ENCODE measurements at places on chromosomes 13 and 19. TPM values are rescaled to one million over a fixed set of nuclear protein-coding genes. Genes with fewer than 3 reads are reported as not detected.

DNA sequence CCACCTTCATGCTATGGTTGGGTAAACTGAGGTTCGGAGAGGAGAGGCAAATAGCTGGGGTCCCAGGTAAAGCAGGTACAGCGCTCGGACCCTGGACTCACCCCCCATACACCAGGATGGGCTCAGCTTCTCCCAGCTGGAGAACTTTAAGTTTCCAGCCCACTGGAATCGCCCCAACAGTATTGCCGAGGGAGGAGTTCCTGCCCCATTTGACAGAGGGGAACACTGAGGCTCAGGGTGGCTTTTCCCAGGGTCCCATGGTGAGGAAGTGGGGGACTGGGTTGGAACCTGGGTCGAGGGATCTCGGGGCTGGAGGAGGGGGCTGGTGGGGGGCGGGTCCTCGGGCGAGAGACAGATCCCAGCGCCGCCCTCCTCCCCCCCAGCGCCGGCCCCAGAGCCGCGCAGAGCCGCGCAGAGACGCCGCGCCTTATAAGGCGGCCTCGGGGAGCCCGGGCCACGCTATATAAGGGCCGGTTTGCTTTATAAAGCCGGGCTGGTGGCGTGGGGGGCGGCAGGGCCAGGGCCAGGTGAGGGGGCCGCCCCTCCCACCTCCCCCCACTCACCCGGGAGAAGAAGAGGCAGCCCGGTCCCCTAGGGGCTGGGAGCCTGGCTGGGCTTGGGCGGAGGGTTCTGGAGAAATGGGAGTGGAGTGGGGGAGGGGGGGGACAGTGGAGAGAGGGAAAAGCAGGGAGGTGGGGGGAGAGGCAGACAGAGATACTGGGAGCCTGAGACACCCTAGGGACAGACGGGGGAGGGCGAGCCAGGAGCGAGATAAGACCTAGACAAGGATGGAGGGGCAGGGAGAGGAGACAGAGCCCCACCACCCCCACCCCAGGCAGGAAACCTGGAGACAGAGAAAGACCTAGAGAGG is 1.1 kb downstream of the CNN1 start:
- no peak for DNase-seq

The CEBPA gene
- total RNA-seq: 73.2 TPM

DNA sequence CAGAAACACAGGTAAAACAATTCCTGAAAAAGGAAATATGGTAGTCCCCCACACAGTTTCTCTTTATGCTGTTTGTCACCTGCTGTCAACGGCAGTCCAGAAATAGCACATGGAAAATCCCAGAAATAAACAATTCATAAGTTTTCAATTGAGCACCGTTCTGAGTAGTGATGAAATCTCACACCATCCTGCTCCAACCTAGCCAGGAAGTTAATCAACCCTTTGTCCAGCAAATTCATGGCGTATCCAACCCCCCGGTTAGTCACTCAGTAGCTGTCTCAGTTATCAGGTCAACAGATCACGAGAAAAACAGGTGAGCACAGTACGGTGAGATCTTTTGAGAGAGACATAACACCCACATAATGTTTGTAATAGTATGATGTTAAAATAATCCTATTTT is 74.2 kb downstream of the TUBGCP3 start:
- no peak for DNase-seq

DNA sequence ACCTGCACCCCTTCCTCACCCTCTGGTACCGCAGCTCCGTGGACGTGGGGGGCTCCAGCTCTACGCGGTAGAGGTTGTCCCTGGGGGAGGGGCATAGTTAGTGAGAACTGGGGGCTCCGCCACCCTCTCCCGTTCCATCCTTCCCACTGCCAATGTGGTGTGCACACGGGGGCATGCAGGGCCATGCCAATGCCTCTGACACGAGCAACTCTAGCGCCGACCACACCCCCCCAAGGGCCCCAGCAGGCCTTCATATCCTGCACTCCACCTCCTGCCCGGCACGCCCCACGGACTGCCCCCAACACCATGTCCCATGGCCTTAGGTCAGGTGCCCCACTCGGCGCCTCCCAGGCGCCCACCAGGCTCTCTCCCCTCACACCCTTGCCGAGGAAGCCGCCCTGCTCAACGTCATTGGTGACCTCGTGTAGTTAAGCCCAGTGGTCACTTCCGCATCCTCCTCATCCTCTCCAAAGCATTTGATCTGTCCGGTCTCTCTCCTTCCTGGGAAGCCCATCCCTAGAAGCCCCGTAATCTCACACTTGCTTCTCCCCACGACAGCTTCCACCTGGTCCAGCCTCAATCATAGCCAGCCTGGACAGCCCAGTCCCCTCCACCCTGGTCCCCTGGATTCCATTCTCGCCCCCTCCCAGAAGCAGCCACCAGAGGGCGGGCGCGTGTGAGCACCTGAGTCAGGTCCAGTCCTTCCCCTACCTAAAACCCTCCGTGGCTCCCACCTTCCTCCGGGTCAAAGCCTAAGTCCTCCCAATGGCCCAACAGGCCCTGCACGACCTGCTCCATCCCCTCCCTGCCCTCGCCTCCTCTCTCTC is 2.1 kb downstream of the SEMA6B start:
- DNase-seq: no peak

The C13orf46 gene
- total RNA-seq: 1.3 TPM

GRCh38 chr19:31991984-31992655 is 353.3 kb upstream of the ZNF507 start:
- no peak for DNase-seq

DNA sequence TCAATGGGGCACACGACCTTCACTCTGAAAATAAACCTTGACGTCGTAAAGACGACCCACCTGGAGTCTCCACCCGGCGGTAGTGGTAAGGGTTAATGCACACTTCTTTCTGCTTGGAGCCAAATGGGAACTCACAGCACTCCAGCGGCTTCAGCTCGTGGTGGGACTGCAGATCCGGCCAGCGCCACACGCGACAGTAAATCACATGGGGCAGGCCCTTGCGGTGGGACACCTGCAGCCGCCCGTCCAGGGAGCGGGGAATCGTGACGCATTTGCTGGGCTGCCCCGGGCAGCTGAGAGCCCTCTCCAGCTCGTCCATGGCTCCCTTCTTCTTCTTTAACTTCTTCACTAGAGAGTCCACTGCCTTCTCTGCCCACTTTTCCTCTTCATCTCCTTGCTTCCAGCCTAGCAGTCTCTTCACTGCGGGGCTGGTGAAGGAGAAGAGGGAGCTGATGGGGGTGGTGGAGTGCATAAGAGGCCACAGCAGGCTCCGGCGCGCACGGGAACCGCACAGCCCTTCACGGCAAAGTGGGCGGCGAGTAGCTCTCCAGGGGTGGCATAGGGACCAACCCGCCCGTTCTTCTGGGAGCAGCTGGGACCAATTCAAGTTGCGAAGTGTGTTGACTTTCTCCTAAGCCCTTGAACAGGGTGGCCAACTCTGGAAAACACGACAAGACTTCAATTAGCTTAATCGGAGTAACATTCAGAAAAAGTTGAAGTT is 40.7 kb downstream of the SMAD9 start:
- DNase-seq: no peak

DNA sequence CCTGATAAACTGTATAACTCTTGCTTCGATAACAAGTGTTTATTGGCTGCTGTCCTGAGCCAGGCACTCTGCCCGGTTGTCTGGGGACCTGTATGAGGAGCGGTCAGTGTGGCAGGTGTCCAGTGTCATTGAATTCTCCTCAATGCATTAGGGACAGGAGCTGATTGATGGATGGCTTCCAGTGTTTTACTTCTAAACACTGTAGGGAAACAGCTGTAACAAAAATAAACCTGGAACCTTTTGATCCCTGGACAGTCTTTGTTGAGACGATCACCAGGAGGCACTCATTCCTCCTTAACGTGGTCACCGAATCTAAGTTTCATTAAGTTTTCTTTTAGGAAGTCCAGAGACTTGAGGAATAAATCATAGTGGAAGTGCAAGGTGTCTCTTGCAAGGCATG is 17.9 kb downstream of the UBAC2 start:
- no peak for DNase-seq

GRCh38 chr19:543910-544608 is at the start of gene GZMM:
GZMM (plus strand) TSS chr19:544053; CDS start chr19:544072, 19 bp downstream.
- DNase-seq: peak; percentile 59

- no peak for DNase-seq
Measured at GRCh38 chr19:18349524-18350128, 9.2 kb downstream of the PGPEP1 start.

- no peak for DNase-seq
Measured at GRCh38 chr13:45258334-45258675, 57.5 kb upstream of the KCTD4 start.

The FXYD7 gene
- 1.5 TPM for total RNA-seq
